ENCODE measurements at places on chromosomes 5 and 9.
A peak's percentile ranks its signal among the peaks of the same experiment; 100 is the strongest.

- no peak for DNase-seq
Measured at GRCh38 chr5:10853154-10853553, 92.1 kb upstream of the DAP start.

DNA sequence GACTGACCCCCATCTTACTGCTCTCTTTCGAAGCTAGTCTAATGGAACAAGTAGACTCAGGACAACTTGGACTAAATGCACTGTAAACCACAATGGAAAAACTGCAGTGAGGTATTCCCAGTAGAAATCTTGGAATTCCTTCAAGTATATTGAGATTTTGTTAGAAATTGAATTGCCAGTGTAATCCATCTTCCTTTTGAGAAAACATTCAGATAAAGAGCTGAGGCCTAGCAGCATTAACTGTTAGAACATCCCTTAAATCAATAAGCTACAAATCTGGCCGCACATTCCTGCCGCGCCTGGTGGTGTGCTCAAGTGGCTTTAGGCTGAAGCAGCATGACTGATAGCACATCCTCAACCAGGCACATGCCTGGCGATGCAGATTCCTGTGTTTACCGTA lies 29.3 kb downstream of the PPIC start:
- DNase-seq, result no peak

DNA sequence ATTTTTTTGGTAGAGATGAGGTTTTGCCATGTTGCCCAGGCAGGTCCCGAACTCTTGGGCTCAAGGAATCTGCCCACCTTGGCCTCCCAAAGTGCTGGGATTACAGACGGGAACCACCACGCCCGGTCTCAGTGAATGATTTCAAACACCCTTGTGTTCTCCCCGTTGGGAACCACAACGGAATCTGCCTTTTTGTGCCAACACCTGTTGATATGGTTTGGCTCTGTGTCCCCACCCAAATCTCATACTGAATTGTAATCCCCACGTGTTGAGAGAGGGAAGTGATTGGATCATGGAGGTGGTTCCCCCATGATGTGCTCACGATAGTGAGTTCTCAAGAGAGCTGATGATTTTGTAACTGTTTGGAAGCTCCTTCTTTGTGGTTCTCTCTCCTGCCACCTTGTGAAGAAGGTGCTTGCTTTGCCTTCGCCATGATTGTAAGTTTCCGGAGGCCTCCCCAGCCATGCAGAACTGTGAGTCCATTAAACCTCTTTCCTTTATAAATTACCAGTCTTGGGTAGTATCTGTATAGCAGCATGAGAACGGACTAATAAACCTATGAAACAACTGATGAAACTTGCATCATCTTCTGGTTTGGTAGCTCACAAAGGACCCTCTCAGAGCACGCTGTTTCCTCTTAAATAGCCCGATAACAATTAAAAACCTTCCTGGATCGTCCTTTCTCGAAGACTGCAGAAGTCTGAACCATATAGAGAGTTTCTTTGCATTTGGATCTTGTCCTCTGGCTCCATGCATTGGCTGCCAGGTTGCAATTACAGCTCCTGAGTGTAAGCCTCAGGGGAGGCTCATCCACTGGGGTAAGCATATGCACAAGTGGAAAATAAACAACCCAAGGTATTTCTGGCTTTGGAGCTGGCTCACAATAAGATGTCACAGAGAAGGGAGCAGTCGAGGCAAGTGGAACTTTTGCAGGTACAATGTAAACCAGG lies 91.5 kb downstream of the SPRY4 start:
- DNase-seq, result no peak

DNA sequence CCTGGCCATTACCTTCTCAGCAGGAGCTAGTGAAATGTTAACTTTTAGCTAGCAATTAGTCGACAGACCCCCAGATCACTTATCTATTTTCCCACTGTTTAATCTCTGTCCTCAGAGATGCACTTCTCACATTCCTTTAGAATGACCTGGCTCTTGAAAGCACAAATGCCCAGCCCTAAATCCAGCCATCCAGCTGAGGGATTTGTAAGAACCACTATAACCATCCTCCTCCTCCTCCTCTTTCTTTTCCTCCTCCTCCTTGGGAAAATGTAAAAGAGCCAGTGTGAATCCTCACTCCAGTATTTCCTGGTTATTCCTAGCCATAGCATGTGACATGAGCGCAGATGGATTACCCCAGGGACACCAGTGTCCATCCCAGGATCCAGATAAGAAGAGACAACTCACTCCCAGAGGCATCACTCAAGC lies 124.3 kb downstream of the ENC1 start:
- peak; percentile 45 for DNase-seq

GRCh38 chr5:81315830-81316229 lies 14.4 kb downstream of the ZCCHC9 start:
- DNase-seq, result no peak

DNA sequence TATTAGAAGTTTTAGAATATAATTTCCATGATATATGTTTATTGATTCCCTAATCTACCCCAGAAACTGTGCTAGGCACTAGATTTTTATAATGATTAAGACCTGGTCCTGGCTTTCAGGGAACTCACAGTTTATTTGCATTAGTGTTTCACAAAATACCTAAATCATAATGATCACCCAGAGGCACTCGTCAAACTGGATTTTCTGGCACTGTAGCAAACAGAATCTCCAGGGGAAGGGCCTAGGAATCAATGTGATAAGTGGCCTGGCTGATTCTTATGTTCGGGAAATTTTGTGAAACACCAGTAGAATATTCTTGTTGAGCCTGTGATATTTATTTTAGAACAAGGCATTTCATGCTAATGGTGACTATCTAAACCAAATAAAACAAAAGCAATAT lies 37.4 kb upstream of the SRP19 start:
- DNase-seq, result no peak

GRCh38 chr5:143002459-143003327 lies 232.5 kb downstream of the ARHGAP26 start:
- DNase-seq, result peak; percentile 98
